ENCODE measurements at places on chromosomes 5 and 9.

DNA sequence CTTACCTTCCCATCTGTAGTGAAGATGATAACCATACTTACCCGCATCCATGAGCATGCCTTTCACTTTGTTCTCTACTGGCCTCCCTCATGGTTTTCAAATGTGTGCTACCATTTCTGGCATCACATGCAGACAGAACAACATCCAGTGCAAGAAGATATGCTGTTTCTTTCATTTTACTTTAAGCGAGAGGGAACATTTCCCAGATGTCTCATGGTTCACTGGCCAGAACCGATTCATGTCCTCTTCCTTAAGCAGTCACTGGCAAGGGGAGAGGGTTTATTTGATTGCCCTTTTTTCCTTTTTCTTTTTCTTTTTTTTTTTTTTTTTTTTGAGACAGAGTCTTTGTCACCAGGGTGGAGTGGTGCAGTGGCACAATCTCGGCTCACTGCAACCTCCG lies 37.7 kb downstream of the ARRDC3 start:
- DNase-seq, result no peak

DNA sequence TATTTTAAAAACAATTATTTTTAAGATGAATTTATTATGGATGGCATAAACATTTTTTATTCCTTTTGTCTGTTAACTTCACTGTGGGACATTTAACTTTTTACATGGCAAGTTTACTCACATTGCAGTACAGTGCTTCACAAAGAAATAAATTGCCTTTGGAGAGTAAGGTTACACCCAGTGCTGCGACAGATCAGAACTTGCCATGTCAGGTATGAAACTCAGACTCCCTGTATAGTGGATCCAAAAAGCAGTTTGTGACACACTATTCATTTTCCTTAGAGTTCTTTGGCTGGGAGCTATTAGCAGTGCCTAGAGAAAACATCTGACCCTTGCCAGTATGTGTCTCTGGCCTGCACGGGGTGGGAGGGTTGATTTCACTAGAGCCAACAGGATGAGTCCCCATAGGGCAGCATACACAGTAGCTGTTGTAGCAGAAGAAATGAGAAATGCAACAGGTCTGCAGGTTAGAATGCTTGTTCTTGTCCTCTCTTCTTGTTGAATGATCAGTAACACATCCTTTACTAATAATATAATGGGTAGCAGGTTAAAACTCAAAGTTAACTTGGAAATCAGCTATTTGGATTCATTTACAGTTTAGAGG lies 42.9 kb downstream of the STARD4 start:
- no peak for DNase-seq

- no peak for DNase-seq
Measured at GRCh38 chr9:135468854-135469521, 10.6 kb upstream of the PPP1R26 start.

DNA sequence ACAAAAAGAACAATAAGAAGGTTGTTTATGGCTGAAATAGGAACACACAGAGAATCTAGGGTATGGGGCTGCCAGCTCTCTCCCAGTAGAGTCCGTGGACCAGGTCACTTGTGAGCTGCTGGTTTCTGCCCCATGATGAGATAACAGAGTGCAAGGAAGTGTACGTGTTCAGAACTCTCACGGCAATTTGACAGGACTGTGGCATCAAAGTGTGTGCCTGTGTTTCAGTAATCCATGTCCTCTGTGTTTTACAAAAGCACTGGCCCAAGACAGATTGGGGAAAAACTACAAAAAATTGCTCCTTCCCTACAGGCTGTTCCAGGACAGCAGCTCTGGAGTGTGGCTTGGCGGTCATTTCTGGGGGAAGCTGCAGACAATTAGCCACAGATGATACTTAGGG lies 184.6 kb downstream of the AUH start:
- DNase-seq, result no peak

DNA sequence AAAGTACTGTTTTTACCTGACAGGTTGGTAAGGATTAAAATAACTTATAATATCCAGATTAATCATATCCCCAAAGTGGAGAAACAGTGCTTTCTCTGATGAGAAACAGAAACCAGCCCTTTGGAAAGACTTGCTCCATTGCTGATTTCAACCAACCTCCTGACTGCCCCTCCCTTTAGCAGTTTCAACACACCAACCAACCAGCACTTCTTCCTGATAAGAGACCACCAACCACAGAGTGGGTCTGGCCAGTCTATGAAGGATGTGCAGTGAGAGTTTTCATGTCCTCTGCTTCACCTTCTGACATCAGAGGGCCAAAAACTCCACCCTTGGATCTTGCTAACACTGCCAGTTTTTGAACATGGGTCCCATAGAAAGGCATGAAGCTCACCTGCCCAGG lies 28.1 kb downstream of the RIGI start:
- no peak for DNase-seq

All from neural crest cell (in vitro differentiated cells).